Activated B cell treated with CpG ODN at 0.5 μM for 24 hours (primary cell): ENCODE measurements at places on chromosomes 7 and 10. TPM values are rescaled to one million over a fixed set of nuclear protein-coding genes. Genes with fewer than 3 reads are reported as not detected.

GRCh38 chr7:41047211-41047610 lies 655.7 kb downstream of the INHBA start:
- H3K4me3 ChIP-seq = no peak overlapping the region
- no peak for DNase-seq
- H3K4me1 ChIP-seq = no peaks in the 10 kb centered on the region
- no peaks in the 10 kb centered on the region for H3K36me3 ChIP-seq

- H3K4me3 ChIP-seq = no peak overlapping the region
- no peak for DNase-seq
- H3K36me3 ChIP-seq = no peaks in the 10 kb centered on the region
- no peaks in the 10 kb centered on the region for H3K4me1 ChIP-seq
- H3K27me3 ChIP-seq = no peaks in the 10 kb centered on the region
These were observed 40.8 kb upstream of the CACNB2 start for GRCh38 chr10:18099415-18099814.

DNA sequence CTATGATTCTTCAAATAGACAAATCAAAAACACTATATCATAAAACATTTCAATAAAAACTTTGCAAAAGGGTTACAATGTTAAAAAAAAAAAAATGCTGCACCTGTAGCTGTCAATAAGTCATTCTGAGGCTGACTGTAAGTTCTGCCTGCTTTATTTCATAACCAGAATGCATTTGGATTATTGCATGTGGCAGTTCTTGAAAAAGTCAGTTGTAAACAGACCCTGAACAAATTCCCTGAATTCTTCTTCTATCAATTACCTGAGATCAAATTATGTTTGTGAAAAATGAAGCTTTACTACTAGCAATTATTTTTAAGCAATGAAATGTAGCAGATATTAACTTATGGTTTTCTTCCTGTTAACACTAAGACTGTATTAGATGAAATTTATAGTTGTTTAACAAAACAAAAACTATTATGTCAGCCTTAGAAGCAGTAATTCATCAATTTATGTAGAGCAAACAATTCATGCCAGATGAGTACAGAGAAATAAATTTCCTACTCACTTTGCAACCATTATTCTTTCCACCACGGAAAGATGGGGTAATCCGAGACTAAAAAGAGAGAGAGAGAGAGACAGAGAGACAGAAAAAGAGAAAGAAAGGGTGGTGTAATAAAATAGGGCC lies 107.8 kb downstream of the SFMBT2 start:
- peaks cover 64% of the 10 kb centered on the region for H3K4me1 ChIP-seq
- no peaks in the 10 kb centered on the region for H3K27me3 ChIP-seq
- no peak overlapping the region for H3K4me3 ChIP-seq
- H3K36me3 ChIP-seq = peaks cover 3% of the 10 kb centered on the region
- no peak overlapping the region for H3K27ac ChIP-seq

ECHDC3 gene
- 10.1 and 12.5 TPM in 2 replicates for total RNA-seq

- no peaks in the 10 kb centered on the region for H3K27me3 ChIP-seq
- no peak overlapping the region for H3K4me3 ChIP-seq
- no peaks in the 10 kb centered on the region for H3K4me1 ChIP-seq
- H3K27ac ChIP-seq = no peak overlapping the region
- DNase-seq = no peak
- H3K36me3 ChIP-seq = no peaks in the 10 kb centered on the region
These were observed 47.1 kb upstream of the GAD2 start for GRCh38 chr10:26169466-26169865.

- peaks cover 12% of the 10 kb centered on the region for H3K36me3 ChIP-seq
- no peak for DNase-seq
- H3K4me3 ChIP-seq = no peak overlapping the region
- H3K27me3 ChIP-seq = no peaks in the 10 kb centered on the region
These were observed 200.5 kb downstream of the MAD1L1 start for GRCh38 chr7:2032030-2032875.

EBLN1 gene
- not detected in 2 replicates for total RNA-seq

PCGF6 gene
- total RNA-seq = 7.3 and 7.6 TPM in 2 replicates

DNA sequence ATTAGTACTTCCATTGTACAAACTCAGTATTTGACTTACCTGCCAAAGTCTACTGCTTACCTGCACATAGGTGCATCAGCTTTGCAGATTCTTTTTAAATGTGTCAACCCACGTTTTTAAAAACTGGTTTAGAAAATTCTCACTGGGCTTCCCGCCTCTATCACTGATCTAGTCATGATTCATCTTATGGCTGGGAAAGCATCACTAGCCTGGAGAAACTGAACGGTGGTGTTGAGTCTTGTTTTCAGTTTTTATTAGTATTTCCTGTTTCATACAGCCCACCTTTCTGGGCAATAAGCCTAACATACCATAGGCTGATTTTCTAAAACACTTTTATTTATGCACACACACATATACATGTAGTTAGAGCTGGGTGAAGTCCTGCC lies 19.7 kb downstream of the DOCK1 start:
- no peaks in the 10 kb centered on the region for H3K27me3 ChIP-seq
- H3K27ac ChIP-seq = no peak overlapping the region
- no peak for DNase-seq

DNA sequence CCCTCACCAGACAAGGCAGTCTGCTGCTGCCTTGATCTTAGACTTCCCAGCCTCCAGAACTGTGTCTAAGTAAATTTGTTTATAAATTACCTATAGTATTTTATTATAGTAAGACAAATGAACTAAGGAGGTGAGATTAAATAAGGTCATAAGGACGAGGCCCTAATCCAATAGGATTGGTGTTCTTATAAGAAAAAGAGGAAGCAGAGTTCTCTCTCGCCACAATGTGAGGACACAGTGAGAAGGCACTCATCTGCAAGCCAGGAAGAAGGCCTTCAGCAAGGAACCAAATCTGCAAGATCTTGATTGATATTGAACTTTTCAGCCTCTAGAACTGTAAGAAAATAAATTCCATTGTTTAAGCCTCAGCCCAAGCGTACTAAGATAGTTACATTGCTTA lies 6.1 kb upstream of the ZNF438 start:
- H3K4me3 ChIP-seq = no peak overlapping the region
- H3K27ac ChIP-seq = no peak overlapping the region
- peaks cover 9% of the 10 kb centered on the region for H3K4me1 ChIP-seq
- H3K36me3 ChIP-seq = no peaks in the 10 kb centered on the region

TMEM178B gene
- 0.17 and 0.49 TPM in 2 replicates for total RNA-seq

GRCh38 chr7:1223196-1223981 lies 9.3 kb upstream of the UNCX start:
- DNase-seq = no peak
- peaks cover 59% of the 10 kb centered on the region for H3K27me3 ChIP-seq
- H3K4me3 ChIP-seq = no peak overlapping the region
- no peaks in the 10 kb centered on the region for H3K36me3 ChIP-seq
- H3K4me1 ChIP-seq = no peaks in the 10 kb centered on the region

DNA sequence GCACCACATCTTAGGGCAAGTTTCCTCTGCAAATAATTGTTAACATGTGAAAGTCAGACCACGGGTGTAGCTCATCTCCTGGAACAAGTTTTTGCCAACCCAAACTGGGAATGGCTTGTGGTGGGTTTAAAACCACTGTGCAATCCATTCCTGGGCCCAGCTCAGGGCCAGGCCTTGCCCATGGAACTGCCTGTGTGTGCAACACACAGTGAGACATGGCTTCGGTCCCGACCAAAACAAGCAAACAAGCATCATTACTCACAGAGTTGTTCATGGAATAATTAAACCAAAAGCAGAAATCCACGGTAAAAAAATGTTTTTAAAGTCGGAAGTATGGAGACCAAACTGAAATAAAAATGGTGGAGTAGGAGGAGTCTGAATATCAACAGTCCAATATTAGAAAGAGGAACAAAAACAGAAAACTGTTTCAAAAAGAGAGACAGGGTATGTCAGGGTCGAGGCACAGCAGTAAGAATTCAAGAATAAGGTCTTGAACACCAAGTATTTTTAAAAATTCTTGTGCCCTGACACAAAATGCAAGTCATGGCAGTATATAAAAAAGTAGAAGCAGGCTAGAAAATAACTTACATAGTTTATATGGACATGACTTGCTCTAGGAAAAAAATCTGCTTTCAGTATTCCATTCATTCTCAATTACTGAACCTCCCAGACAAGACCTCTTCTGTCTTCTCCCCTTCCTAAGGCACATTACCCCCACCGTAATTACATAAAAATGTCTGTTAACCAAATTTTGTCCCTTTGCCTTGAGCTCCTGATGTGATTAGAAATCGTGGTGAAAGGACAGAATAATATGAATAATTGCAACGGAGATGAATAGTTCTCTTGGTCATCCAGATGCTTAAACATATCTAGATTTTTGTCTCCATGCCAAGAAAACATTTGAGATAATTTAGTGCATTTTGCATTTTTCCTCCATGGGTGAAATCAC lies 88.4 kb downstream of the FAS start:
- H3K27me3 ChIP-seq = no peaks in the 10 kb centered on the region
- DNase-seq = no peak
- H3K4me1 ChIP-seq = peaks cover 9% of the 10 kb centered on the region
- no peaks in the 10 kb centered on the region for H3K36me3 ChIP-seq
- H3K4me3 ChIP-seq = no peak overlapping the region

GRCh38 chr7:19690736-19691135 lies 18.1 kb downstream of the POLR1F start:
- H3K4me1 ChIP-seq = no peaks in the 10 kb centered on the region
- no peaks in the 10 kb centered on the region for H3K36me3 ChIP-seq
- DNase-seq = no peak
- peaks cover 3% of the 10 kb centered on the region for H3K27me3 ChIP-seq
- no peak overlapping the region for H3K4me3 ChIP-seq

DNA sequence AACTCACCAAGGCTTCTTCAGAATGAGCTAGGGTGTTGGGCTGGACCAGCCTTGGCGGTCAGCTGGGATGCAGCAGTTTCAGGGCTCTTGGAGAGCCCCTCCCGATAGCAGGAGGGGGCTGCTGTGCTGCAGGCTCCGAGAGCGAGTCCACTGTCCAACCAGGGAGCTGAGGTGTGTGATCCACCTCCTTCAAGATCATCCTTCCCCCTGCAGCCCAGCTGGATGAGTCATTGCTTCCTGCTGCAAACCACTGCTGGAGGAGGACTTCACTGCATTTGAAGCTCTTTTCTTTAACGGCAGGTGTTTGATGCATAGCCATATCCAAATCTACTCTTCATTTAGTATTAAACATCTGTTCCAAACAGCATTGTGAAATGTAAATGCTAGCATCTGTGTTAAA lies 54.2 kb upstream of the EBF3 start:
- H3K4me1 ChIP-seq = no peaks in the 10 kb centered on the region
- H3K4me3 ChIP-seq = no peak overlapping the region
- H3K27ac ChIP-seq = no peak overlapping the region
- no peak for DNase-seq
- H3K27me3 ChIP-seq = no peaks in the 10 kb centered on the region

ANKRD7 gene
- not detected in 2 replicates for total RNA-seq

GRCh38 chr10:132906106-132906505 lies 36.3 kb downstream of the CFAP46 start:
- no peak overlapping the region for H3K4me3 ChIP-seq
- peaks cover 11% of the 10 kb centered on the region for H3K27me3 ChIP-seq
- no peaks in the 10 kb centered on the region for H3K36me3 ChIP-seq
- no peak overlapping the region for H3K27ac ChIP-seq
- peaks cover 9% of the 10 kb centered on the region for H3K4me1 ChIP-seq

DNA sequence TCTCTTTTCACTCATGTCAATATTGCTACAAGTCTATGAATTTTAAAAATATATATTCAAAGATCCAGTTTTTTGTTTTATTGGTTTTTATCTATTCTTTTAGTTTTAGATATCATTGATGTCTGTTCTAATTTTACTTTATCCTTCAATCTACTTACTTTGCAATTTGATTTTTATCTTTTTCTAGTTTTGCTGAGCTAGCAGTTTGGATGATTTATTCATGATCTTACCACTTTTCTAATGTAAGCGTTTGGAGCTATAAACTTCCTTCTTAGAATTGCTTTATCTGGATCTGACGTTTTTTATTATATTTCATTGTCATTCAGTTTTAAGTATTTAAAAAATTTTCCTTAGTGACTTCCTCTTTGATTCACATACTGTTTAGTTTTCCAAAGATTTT lies 664.5 kb upstream of the VSTM2A start:
- no peaks in the 10 kb centered on the region for H3K27me3 ChIP-seq
- no peak overlapping the region for H3K4me3 ChIP-seq
- no peaks in the 10 kb centered on the region for H3K36me3 ChIP-seq
- H3K27ac ChIP-seq = no peak overlapping the region

SFXN3 gene
- 9.5 and 9.8 TPM in 2 replicates for total RNA-seq

CCL24 gene
- total RNA-seq = 0.81 and 1.2 TPM in 2 replicates

DNA sequence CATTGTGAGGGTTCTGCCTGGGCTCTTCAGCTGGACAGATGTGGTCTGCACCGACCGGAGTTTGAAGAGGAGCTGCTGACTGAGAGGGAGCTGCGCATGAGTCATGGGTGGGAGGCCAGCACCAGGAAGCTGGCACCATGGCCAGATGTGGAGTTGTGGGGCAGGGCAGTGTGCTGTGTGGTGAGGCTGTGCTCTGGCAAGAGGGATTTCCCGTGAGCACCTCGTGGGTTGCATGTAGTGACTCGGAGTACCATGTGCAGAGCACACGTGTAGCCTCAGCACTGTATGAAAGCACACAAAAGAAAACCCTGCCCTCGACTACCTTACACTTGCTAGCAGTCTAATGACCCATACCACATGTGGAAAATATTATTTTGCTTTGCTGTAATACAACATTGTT lies 103.4 kb downstream of the WNT2 start:
- H3K4me1 ChIP-seq = no peaks in the 10 kb centered on the region
- H3K4me3 ChIP-seq = no peak overlapping the region
- H3K27me3 ChIP-seq = no peaks in the 10 kb centered on the region
- DNase-seq = no peak

SMO gene
- 0.66 and 1.8 TPM in 2 replicates for total RNA-seq

GRCh38 chr10:69242852-69243212 lies 22.7 kb downstream of the HKDC1 start:
- no peaks in the 10 kb centered on the region for H3K27me3 ChIP-seq
- no peak for DNase-seq
- no peak overlapping the region for H3K4me3 ChIP-seq
- H3K4me1 ChIP-seq = no peaks in the 10 kb centered on the region
- H3K27ac ChIP-seq = no peak overlapping the region

DRGX gene
- not detected in 2 replicates for total RNA-seq

DNA sequence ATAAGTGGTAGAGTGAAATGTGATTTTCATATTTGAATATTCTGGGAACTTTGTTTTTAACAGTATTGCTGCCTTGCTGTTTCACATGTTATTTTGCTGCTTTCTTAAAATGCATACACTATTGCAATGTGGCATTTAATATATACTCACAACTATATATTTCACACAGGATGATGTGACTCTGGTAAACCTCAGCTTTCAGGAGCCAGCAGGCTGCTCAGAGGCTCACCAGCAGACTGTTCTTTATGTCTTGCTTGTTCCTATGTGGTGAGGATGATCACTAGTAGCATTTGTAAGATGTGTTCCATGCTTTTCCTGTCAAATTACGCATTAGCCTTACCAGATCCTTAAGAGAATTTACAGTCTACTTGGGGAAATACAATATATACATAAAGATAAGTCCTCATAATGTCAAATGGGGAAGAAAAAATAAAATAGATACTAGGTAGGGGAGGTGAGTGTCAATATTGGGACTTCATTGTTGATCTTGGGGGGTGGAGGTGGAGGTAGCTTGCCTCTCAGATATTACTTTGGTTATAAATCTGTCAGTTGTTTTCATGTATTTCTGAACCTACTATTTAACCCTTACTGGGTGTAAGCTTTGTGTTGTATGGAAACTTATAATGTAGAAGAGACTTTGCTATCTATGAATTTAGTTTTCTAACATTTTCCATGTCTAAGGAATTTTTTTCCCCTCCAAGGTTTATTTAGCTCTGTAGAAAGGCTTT lies 8.4 kb downstream of the GNAI1 start:
- H3K27ac ChIP-seq = no peak overlapping the region
- H3K27me3 ChIP-seq = peaks cover 3% of the 10 kb centered on the region
- DNase-seq = no peak
- H3K4me1 ChIP-seq = no peaks in the 10 kb centered on the region
- no peak overlapping the region for H3K4me3 ChIP-seq
- no peaks in the 10 kb centered on the region for H3K36me3 ChIP-seq

CYP2C8 gene
- 1.0 and 1.1 TPM in 2 replicates for total RNA-seq
